ENCODE measurements at places on chromosomes 4 and X. TPM values are rescaled to one million over a fixed set of nuclear protein-coding genes. Genes with fewer than 3 reads are reported as not detected.

Gene DCAF8L2
- total RNA-seq: not detected

Gene ADGRL3
- total RNA-seq: 8.2 TPM

Gene MAGEB1
- not detected for total RNA-seq

Gene PCYT1B
- 0.16 TPM for total RNA-seq

Gene FGA
- not detected for total RNA-seq

Gene ADH1B
- total RNA-seq: 5,080 TPM

Gene DDX53
- not detected for total RNA-seq

Gene HTR2C
- not detected for total RNA-seq

Gene ZNF157
- total RNA-seq: 0.29 TPM

Gene FRAS1
- 6.6 TPM for total RNA-seq

Gene PPBP
- total RNA-seq: 1.3 TPM

Gene CFP
- 2.6 TPM for total RNA-seq

Gene PAGE2
- total RNA-seq: not detected

Gene MAOA
- total RNA-seq: 124 TPM

Gene HTN1
- not detected for total RNA-seq

Gene TLR3
- total RNA-seq: 4.3 TPM

Gene JCHAIN
- total RNA-seq: 337 TPM

Gene TCEAL5
- total RNA-seq: 0.88 TPM

Gene CCDC110
- 1.3 TPM for total RNA-seq

Gene L1CAM
- 1.8 TPM for total RNA-seq

Gene CPXCR1
- total RNA-seq: not detected

Gene CENPVL3
- total RNA-seq: not detected

Gene HERC5
- 5.9 TPM for total RNA-seq

Gene PDZD4
- total RNA-seq: 0.80 TPM

Gene TACR3
- not detected for total RNA-seq

Gene PCDH18
- total RNA-seq: 52.1 TPM

Gene GUCY1B1
- 11.9 TPM for total RNA-seq

Gene SOX3
- total RNA-seq: not detected

Gene TMEM31
- not detected for total RNA-seq

Gene RPGR
- total RNA-seq: 40.3 TPM

Gene SHISA3
- 0.73 TPM for total RNA-seq

Gene CXCL8
- 33.7 TPM for total RNA-seq

Gene TEX13C
- total RNA-seq: not detected

Gene TMEM271
- total RNA-seq: not detected

Gene WAS
- total RNA-seq: 12.5 TPM

Gene NEXMIF
- 1.6 TPM for total RNA-seq

Gene CSN1S1
- total RNA-seq: 1.0 TPM

Gene PARM1
- 18.0 TPM for total RNA-seq

Gene GPRASP1
- total RNA-seq: 7.5 TPM

Gene MAGEA2B
- not detected for total RNA-seq

Gene EPGN
- not detected for total RNA-seq

Gene CTAG2
- total RNA-seq: not detected

Gene ADGRA3
- total RNA-seq: 34.6 TPM

Gene TASL
- 0.66 TPM for total RNA-seq

Data from breast epithelium (tissue), 4 donors.